ENCODE measurements at places on chromosomes 5 and 9.

GRCh38 chr9:111662576-111663300 is 1.3 kb downstream of the GNG10 start:
- DNase-seq = no peak

GRCh38 chr5:158278216-158278925 is 419.4 kb upstream of the CLINT1 start:
- no peak for DNase-seq

DNA sequence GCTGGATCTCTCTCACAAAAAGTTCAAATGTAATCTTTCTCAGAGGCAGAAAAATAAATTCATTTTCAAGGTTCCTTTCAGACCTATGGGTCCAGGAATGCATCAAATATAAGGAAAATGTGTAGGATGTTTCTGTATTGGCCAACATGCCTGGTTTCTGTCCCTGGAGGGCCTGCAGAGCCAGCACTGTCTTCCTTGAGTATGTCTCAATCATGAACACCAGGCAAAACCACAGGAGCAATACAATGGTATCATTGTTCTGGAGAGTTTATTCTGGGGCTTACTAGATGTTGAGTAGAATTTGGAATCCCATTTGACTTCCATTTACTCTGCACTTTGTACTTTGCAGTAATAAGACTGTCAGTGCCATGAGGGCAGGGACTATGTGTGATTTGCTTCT is 23.5 kb downstream of the INSYN2B start:
- no peak for DNase-seq

- DNase-seq = no peak
These were observed 20.5 kb upstream of the OR2K2 start for GRCh38 chr9:111350556-111350955.

DNA sequence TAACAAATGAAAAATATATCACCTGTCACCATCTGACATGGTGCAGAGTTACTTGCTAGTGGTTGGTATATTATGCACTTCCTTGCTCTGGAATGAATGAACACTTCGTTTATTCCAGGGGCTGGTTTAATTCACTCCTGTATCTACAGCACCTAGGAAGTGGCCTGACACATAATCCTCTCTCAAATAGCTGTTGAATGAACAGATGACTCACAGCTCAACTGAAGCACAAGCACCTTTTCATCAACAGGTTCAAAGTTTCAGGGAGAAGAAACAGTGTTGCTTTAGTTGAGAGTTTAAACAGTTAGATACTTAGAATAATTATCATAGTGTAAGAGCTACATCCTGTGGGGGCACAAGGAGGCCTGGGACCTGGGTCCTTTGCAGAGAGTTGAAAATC is 135.0 kb upstream of the DAP start:
- DNase-seq = no peak

DNA sequence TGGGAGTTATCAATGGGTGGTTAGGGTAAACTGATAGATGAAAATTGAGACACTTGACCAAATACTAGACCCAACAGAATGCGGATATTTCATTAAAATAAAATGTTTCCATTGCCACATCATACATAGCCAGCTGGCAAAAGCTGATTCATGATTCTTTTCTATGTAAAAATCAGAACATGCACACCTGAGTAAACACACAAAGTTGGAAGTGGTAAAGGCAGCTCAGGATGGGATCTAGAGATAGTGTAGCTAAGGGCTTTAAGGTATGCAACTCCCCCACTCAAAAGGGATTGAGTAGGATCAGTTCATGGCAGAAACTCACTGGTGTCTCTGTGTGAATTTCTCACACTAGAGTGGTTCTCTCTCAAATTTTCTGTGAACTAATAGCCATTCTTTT is 541.1 kb upstream of the GRAMD2B start:
- no peak for DNase-seq

DNA sequence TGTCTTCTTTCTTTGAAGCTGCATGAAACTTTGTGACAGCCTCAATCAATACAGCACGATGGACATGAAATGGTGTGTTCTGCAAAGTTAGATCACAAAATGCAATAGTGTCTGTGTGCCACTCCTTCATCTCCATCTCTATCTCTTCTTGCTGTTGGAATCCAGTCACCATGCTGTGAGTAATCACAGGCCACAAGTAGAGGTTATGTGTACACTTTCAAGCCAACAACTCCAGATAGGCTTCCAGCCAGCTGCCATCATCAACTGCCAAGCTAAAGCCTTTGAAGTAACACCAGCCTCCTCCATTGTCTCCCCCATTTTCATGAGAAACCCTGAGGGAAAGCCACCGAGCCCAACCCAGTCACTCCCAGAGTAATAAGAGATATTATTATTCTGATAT is 360.6 kb downstream of the PTPRD start:
- no peak for DNase-seq

- no peak for DNase-seq
These were observed 259.3 kb downstream of the ROR2 start for GRCh38 chr9:91690540-91691249.

DNA sequence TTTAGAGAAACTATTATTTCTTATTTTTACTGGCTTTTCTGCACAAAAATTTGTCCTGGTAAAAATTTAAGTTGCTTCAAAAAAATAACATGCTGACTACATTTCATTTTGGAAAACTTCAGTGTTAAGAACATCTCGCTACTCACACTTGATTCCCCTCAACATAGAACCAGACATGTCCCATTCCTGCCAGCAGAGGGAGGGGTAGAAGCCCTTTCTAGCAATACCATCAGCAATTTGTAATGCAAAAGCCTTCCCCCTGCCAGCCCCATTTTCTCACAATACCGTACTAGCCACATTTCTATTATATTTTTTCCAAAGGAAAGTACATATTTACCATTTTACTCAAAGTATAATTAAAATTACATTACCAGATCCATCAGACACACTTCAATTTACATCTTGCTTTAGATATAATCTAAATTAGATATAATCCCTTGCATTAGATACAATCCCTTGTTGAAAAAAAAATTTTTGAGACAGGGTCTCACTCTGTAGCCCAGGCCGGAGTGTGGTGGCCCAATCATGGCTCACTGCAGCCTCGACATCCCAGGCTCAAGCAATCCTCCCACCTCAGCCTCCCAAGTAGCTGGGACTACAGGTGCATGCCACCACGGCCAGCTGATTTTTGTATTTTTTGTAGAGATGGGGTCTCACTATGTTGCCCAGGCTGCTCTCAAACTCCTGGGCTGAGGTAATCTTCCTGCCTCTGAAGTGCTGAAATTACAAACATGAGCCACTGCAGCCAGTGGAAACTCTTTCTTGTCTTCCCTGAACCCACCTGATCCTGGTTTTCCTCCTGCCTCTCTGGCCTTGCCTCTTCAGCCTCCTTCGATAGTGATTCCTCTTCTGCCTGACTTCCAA is 39.6 kb upstream of the IDNK start:
- DNase-seq = peak; percentile 5

DNA sequence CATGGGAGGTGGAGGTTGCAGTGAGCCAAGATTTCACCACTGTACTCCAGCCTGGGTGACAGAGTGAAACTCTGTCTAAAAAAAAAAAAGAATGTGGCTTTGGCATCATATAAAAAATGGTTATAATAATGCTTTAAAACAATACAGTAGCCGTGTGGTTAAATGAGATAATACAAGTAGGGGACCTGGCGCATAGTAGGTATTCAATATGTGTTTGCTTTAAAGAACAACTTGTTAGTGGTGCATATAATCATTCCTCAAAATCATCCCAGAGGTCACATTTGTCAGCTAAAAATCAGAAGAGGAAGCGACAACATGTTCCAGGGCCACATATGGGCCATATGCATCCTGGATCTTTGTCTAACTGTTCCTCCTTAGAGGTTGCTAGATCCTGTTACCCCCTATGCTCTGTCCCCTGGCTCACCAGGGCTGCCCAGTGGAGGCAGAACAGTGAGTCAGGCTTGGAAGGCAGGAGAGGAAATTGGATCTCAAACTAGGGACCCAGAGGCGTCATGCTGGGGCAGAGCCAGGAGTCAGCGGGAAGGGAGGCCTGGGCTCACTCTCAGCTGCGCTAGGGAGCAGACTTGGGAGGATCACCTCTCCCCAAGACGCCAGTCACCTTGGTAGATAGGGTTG is 27.7 kb downstream of the LHX6 start:
- DNase-seq = no peak

GRCh38 chr5:114311968-114312367 is 49.9 kb upstream of the KCNN2 start:
- DNase-seq = no peak

- DNase-seq = no peak
These were observed 21.4 kb downstream of the IL7R start for GRCh38 chr5:35878079-35878478.

GRCh38 chr9:91256235-91256634 is 105.5 kb downstream of the AUH start:
- no peak for DNase-seq

- no peak for DNase-seq
These were observed 68.5 kb downstream of the KLHL3 start for GRCh38 chr5:137667341-137667740.

GRCh38 chr9:26779062-26779461 is 113.5 kb downstream of the CAAP1 start:
- no peak for DNase-seq

DNA sequence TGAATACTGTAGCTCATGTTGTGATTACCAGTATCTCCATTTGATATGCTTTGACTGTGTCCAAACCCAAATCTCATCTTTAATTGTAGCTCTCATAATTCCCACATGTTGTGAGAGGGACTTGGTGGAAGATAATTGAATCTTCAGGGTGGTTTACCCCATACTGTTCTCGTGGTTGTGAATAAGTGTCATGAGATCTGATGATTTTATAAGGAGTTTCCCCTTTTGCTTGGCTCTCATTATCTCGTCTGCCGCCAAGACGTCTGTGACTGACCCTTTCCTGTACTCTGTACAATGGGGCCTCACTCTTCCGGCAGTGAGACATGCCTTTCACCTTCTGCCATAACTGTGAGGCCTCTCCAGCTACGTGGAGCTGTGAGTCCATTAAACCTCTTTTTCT is 59.3 kb downstream of the TRIO start:
- no peak for DNase-seq

- no peak for DNase-seq
These were observed 64.6 kb downstream of the TSPAN17 start for GRCh38 chr5:176711883-176712282.

- no peak for DNase-seq
These were observed 303.5 kb downstream of the TRIM32 start for GRCh38 chr9:116990592-116990991.

- no peak for DNase-seq
These were observed 129.5 kb downstream of the NIPBL start for GRCh38 chr5:37005946-37006540.

- no peak for DNase-seq
These were observed 735 bp downstream of the DMRT3 start for GRCh38 chr9:976943-977837.

GRCh38 chr5:161157925-161158324 is 305.9 kb upstream of the ATP10B start:
- no peak for DNase-seq

DNA sequence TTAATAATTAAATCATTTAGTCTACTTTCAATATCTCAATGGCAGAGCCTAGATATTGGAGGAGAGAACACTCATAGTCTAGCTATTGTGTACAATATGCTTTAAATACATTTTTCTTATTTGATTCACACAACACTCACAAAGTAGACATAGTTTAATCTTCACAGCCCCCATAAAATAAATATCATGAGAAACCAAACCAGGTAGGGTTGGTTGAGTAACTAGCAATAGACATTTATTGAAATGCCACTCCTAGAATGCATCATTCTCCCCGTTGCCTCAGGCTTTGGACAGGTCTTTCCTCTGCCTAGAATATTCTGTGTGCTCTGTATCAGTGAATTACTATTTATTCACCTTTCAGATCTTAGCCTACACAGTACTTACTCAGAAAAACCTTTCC is 141.9 kb downstream of the CEMIP2 start:
- no peak for DNase-seq

DNA sequence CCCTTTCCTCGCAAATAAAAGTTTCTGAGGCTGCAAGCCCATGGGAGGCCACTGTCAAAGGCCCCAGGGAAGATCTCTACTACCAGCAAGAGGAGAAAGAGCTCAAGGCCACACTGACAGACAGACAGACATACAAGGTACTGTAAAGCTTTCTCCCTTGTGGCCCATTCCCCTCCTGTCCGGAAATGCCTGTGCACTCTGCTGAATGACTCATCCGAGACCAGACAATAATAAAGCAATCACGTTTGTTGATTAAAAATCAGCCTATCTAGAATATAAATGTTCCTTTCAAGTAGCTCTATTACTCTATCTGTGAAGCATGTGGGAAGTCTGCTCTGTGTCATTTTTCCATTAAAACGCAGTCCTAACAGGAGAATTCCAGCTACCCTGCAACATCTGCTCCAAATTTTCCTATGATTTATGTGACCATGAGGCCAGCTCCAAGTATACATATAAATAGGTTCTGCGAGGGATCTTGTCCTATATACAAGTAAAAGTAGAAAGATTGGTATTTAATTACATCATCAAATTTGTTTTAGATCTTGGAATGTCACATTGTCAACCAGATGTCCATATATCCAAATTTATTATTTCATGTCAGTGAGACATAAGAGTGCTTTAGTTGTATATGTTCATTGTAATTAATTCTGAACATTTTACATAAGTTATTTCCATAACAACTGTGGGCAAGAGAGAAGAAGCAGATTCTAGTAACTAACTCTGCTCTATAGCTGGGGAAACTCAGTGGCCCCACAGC is 34.7 kb upstream of the TGFBI start:
- DNase-seq = no peak

GRCh38 chr9:117302487-117302886 is 112.4 kb downstream of the ASTN2 start:
- no peak for DNase-seq

- DNase-seq = no peak
These were observed 33.3 kb downstream of the IPPK start for GRCh38 chr9:92636627-92637026.

DNA sequence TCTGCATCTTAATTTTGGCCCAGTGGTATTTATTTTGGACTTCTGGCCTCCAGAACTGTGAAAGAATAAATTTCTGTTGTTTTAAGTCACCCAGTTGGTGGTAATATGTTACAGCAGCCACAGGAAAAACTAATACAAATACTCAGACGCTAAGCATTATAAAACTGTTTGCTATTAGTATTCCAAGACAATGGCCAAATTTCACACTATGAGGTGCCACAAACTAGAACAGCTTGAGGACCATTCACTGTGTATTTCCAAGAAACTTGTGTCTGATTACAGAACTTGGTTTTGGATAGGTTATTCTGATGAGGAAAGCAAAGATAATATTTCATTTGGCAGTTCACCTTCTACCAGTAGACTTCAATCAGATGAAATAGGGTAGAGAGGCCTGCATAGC is 16.3 kb upstream of the ISOC1 start:
- DNase-seq = no peak

All from GM12864 (cell line).